ENCODE measurements at places on chromosomes 12 and 14. TPM values are rescaled to one million over a fixed set of nuclear protein-coding genes. Genes with fewer than 3 reads are reported as not detected.

DNA sequence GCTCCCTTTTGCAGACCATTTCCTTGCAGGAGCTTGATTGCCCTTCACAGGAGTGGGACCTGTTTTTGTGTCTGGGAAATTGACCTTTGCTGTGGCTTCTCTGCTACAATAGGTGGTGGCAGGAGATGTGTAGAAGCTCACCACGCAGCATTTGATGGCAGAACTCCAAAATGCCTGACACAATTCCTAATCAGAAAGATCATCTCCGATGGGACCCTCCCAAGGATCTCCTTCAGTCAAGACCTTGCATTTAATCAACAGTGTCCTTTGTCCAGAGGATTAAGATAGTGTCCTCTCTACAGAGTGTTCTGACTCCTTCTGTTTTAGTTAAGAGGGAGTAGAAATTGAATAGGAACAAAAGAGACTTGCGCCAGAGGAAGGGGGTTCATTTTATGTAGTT lies 83.6 kb upstream of the DDHD1 start:
- no peaks in the 10 kb centered on the region for H3K27me3 ChIP-seq
- H3K4me1 ChIP-seq: no peaks in the 10 kb centered on the region
- H3K27ac ChIP-seq: no peak overlapping the region
- no peak for DNase-seq
- no peak overlapping the region for H3K4me3 ChIP-seq
- no peaks in the 10 kb centered on the region for H3K36me3 ChIP-seq

DNA sequence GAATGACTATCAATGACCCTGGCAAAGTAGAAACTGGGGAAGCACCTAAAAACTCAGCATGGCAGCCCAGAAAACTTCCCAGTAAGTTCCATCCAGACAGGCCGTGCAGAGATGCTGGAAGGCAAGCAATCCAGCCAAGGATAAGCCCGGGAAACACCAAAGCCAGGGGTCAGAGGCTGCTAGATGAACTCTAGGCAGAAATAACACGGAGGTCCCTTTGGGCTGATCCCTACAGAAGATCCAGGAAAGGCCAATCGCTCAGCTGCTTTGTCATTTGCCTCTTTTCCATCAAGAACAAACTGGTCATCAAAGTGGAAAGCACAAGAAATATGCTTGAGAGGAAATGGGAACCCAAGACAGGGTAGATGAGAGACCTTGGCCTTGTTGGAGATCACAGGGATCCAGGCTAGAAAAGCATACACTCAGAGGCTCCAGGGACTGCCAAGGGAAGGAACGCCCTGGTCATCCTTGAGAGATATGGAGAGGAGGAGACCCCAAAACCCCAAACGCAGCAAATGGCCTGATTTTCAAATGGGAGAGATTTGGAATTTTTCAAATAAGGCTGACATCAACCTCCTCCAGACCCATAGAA lies 6.5 kb downstream of the KRT79 start:
- no peak overlapping the region for H3K4me3 ChIP-seq
- H3K27me3 ChIP-seq: no peaks in the 10 kb centered on the region
- DNase-seq: no peak
- H3K4me1 ChIP-seq: no peaks in the 10 kb centered on the region
- no peak overlapping the region for H3K27ac ChIP-seq

GRCh38 chr12:47268501-47269454 lies 189.0 kb upstream of the AMIGO2 start:
- H3K36me3 ChIP-seq: no peaks in the 10 kb centered on the region

KRT80 gene
- polyA plus RNA-seq: 0.11 TPM

GRCh38 chr14:48243900-48244299 lies 568.5 kb upstream of the MDGA2 start:
- DNase-seq: no peak
- H3K36me3 ChIP-seq: no peaks in the 10 kb centered on the region
- H3K27me3 ChIP-seq: no peaks in the 10 kb centered on the region
- H3K27ac ChIP-seq: no peak overlapping the region
- H3K4me3 ChIP-seq: no peak overlapping the region

GRCh38 chr12:31033681-31034080 lies 40.0 kb upstream of the DDX11 start:
- H3K27ac ChIP-seq: no peak overlapping the region
- DNase-seq: no peak
- H3K27me3 ChIP-seq: no peaks in the 10 kb centered on the region
- H3K4me3 ChIP-seq: no peak overlapping the region
- no peaks in the 10 kb centered on the region for H3K4me1 ChIP-seq

- H3K27ac ChIP-seq: no peak overlapping the region
- no peak overlapping the region for H3K4me3 ChIP-seq
- H3K36me3 ChIP-seq: no peaks in the 10 kb centered on the region
- DNase-seq: no peak
- no peaks in the 10 kb centered on the region for H3K27me3 ChIP-seq
These were observed 440.1 kb upstream of the CCDC196 start for GRCh38 chr14:66046035-66046434.

- no peak overlapping the region for H3K4me3 ChIP-seq
- no peaks in the 10 kb centered on the region for H3K36me3 ChIP-seq
- no peak overlapping the region for H3K27ac ChIP-seq
These were observed 102.7 kb upstream of the ST8SIA1 start for GRCh38 chr12:22437031-22437806.

DNA sequence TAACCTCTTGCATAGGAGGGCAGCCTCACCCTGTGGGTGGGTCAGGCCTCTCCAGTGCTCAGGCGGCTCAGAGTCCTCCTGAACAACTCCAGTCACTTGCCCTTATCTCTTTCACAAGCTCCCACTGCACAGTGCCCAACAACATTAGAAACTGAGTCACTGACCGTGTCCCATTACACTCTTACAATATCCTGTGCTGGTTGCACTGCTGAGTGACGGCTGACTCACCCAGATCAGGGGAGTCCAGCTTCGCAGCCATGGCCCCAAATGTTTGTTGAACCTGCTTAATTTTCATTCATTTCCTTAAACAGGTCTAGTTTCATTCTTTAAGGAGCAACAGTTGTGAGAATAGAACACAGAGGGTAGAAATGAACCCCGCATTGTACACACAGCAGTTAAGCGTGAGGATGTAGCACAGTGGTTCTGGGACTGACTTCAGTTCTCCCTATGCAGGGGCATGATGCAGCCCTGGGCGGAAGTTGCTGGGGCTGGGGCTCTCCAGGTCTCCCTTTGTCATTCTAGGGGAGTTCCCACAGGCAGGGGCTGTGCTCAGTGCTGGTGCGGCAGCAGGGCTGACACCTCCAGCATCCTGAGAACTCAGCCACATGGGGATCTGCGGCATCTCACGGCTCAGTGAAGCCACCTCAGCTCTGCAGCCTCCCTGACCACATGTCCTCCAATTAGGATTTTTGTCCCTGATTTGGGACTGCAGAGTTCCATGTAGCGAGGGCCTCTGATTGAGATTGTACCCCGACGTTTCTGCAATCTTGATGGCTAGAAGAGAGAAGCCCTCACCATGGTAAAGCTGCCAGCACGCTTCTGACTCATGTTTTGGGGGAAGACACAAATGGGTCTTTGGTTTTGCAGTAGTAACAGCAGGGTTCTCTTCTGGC lies 16.1 kb downstream of the GPR68 start:
- DNase-seq: no peak
- no peaks in the 10 kb centered on the region for H3K4me1 ChIP-seq
- H3K27me3 ChIP-seq: no peaks in the 10 kb centered on the region
- H3K27ac ChIP-seq: no peak overlapping the region
- no peaks in the 10 kb centered on the region for H3K36me3 ChIP-seq
- H3K4me3 ChIP-seq: no peak overlapping the region

DLGAP5 gene
- polyA plus RNA-seq: 0.65 TPM

DNA sequence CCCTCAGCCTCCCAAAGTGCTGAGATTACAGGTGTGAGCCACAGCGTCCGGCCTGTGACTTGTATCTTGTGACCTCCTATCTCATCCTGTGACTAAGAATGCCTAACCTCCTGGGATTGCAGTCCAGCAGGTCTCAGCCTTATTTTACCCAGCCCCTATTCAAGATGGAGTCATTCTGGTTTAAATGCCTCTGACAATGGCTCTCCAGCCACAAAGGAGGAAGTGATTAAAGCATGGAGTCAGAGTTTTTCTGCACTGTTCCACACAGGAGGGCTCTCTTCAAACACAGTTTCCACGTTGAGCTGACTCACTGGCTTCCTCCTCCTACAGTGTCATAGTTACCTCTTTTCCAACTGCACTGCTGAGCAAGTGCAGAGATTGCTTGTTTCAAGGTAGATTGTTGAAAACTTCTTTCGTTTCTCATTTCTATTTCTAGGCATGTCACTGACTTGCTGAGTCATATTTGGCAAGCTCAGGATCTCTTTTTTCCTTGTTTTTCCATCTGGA lies 383.8 kb downstream of the PCNX1 start:
- no peaks in the 10 kb centered on the region for H3K4me1 ChIP-seq
- no peak for DNase-seq
- no peaks in the 10 kb centered on the region for H3K36me3 ChIP-seq
- H3K27ac ChIP-seq: no peak overlapping the region

- no peak overlapping the region for H3K4me3 ChIP-seq
- H3K27me3 ChIP-seq: no peaks in the 10 kb centered on the region
- peaks cover 2% of the 10 kb centered on the region for H3K4me1 ChIP-seq
- no peak overlapping the region for H3K27ac ChIP-seq
- no peak for DNase-seq
- H3K36me3 ChIP-seq: no peaks in the 10 kb centered on the region
These were observed 11.7 kb downstream of the TAOK3 start for GRCh38 chr12:118361092-118361404.

DNA sequence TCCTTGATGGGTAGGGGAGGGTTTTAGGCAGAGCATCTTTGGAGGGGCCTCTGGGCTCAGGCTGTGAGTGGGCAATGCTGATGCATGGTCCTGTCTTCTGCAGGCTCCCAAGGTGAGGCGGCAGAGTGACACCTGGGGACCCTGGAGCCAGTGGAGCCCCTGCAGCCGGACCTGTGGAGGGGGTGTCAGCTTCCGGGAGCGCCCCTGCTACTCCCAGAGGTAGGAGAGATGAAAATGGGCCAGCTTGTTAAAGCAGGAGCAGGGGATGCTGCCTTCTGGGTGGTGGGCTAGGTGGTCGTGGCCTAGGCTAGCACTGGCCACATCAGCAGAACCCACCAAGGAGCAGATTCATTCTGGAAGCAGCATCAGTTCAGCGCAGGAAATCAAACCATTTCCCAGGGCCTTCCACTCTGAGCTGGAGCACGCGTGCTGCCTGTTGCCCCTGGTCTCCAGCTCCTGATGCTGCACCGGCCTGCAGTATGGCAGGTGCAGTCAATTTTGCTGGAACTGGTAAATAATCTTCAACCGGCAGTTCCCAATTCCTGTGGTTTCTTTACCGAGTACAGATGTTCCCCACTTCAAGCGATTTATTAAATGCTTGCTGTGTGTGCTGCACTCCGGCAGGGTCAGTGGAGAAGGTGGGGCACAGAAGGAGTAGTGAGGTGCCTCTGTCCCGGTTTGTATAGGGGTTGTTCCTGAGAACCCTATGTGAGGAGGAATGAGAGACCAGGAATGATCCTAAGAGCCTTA lies 7.4 kb downstream of the PAPLN start:
- H3K36me3 ChIP-seq: no peaks in the 10 kb centered on the region
- H3K27ac ChIP-seq: no peak overlapping the region
- H3K4me1 ChIP-seq: peaks cover 10% of the 10 kb centered on the region
- no peaks in the 10 kb centered on the region for H3K27me3 ChIP-seq

NTF3 gene
- polyA plus RNA-seq: 10.2 TPM

GNB3 gene
- polyA plus RNA-seq: 7.8 TPM

IFNG gene
- polyA plus RNA-seq: 0.25 TPM
